ENCODE measurements at places on chromosomes 11 and 22.
A peak's percentile ranks its signal among the peaks of the same experiment; 100 is the strongest.

DNA sequence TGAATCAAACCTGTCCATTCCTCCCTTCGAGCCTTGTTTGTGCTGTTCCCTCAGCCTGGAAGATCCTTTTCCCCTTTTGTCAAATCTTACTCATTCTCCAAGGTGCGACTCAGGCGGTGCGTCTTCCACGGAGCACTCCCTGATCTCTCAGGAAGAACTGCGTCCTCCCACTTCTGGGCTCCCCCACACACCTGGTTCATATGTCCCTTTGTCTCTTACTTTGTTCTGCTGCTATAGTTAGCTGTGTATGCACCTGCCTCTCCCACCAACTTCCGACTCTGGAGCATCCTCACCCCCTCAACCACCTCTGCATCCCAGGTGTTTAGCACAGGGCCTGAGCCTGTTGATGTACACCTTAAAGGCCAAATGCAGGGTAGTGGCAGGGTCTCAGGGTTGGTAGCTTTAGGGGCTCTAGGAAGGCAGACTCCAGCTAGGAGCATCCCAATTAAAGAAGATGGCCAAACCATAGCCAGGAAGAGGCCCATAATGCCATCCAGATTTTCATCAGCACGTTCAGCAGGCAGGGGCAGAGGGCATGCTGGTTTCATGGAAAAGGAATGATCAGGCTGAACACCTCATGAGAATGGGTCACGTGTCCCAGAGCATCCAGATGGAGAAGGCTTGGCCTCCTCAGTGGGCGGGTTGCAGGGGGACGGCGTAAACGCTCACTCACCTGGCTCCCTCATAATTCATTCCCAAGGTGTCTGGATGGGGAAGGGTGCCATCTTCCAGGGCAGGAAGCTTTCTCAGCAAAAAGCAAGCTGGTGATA is 20.1 kb downstream of the PTPN5 start:
- DNase-seq, result no peak

DNA sequence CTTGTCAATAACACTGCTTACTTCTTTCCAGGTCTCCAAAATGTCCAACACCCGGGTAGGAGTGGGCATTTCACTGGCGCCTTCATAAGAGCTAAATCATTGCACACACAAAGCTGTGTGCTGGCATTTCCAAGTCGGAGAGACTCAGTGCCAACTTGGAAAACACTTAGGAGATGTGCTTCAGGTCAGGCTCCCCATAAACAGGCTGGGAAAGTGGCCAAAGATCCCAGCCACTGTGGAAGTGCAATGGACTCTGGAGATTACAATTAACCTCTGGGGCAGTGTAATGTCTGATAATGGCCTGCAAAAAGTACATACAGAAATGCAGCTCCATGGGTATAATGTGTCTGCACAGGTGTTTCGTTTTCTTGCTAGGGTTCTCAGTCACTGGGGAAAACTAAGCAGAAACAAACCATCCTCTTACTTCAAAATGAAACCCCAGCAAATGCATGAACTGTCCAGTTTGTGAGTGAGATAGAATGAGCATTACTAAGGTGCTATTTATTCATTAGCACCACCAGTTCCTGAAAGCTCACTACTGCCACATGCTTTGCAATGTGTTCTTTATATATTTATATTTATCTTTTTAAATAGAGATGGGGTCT is 79.0 kb downstream of the ABTB2 start:
- no peak for DNase-seq

- DNase-seq, result peak; percentile 24
Measured at GRCh38 chr11:62546244-62546928, at the start of gene AHNAK. Gene AHNAK (minus strand): TSS chr11:62546806. CDS start chr11:62536098, 10,708 bp downstream.

DNA sequence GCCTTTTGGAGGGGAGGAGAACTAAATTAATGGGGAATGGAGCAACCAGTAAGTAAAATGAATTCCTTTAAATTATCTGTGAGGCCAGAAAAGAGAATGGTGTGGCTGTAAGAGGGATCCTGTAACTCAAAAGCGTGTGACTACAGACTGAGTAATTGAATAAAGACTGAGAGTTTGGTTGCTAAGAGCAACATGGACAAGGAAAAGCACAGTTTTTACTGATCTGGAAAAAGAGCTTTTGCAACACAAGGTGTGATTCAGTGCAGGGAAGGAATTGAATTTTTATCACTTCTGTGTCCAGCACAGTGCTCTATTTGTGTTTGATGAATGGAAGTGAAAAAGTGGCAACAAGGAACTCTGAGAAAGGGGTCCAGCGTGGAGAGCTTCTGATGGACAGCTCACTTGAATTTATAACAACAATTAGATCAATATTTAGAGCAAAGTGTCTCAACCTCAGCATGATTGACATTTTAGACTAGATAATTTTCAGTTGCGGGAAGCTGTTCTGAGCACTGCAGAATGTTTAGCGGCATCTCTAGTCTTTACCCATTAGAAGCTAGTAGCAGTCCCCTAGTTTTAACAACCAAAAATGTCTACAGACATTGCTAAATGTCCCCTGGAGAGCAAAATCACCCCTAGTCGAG is 202.8 kb upstream of the BDNF start:
- DNase-seq, result no peak

DNA sequence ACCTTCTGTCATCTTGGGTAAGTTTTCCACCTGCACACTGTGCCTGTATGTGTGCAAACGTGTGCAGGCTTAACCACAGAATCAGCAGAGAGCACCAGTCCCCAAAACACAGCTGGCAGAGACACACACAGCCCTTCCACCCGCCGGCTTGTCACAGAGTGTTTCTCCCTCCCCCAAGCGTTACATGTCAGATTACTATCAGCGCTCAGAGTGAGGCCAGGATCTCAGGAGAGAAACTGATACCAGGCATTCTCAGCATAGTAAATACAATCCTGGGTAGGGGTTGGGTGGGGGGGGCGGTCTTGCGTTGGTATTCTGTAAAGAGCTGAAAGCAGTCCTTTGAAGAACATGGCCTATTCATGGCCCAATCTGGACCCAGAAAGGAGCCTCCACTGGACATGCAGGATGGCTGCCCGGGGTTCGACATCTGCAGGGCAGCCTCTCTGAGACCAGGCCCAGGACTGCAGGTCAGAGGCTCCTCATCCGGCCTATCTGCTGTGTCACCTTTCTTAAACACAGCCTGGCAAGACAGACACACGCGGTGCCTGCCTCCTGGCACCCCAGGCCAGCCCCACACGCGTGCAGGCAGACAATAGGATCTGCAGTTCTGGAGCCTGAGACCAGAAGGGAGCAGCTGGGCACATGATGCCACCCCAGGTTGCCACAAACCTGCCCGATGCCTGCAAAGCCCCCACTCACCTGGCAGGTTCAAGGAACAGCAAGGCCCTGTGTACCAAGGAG is 1.7 kb downstream of the OSBPL5 start:
- DNase-seq, result no peak

GRCh38 chr22:26904483-26904882 is 247.1 kb downstream of the MIAT start:
- no peak for DNase-seq

DNA sequence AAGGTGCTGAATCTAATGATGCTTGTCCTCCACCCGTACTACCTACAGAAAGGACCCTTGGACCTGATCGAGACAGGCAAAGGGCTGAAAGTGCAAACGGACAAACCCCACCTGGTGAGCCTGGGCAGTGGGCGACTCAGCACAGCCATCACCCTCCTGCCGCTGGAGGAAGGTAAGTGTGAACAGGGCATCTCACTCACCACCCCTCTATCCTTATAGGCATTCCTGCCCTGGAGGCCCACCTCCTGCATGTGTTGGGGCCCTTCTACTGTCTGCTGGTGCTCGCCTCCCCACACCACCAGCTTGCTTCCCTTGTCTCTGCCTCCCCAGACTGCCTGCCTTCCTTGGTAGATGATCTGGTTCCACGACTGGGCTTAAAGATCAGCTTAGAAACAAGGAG is 7.1 kb downstream of the PHLDB1 start:
- DNase-seq, result no peak

- no peak for DNase-seq
Measured at GRCh38 chr11:43685440-43685839, 4.9 kb downstream of the HSD17B12 start.

DNA sequence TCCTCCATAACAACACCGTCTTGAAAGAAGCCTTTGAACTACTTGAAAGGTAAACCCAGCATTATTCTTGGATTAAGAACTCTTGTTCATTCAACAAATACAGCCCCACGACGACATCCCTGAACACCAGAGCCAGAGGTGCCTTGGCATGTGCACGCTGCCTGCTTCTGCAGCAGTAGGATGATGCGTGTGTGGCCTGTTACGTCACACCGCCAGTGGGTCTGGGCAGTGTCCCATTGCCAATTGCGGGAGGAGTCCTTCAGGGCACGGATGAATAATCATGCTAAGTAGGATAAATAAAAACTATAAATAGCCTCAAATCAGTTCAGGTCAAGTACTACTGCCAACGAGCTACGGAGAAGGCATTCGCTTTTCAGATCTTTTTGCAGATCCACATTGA is 380.5 kb downstream of the SHANK2 start:
- no peak for DNase-seq

DNA sequence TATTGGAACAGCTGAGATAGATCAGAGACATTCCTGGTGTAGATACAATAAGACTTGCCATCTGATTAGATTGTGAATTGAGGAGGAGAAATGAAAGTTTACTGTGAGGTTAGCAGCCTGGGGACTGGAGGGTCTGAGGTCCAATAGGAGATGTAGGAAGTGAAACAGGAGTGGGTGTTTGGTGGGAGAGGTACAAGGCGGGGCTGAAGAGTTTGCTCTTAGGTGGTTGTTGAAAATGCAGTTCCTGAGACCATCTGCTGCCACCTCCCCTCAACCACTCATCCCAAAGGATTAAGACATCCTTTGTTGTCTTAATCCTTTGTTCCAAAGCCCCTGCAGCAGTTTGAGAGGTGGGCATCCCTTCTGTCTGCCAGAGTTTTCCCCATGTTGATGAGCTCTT is 14.8 kb downstream of the PIWIL4 start:
- DNase-seq, result no peak

GRCh38 chr11:57598831-57599155 is 1.3 kb downstream of the SERPING1 start:
- no peak for DNase-seq

DNA sequence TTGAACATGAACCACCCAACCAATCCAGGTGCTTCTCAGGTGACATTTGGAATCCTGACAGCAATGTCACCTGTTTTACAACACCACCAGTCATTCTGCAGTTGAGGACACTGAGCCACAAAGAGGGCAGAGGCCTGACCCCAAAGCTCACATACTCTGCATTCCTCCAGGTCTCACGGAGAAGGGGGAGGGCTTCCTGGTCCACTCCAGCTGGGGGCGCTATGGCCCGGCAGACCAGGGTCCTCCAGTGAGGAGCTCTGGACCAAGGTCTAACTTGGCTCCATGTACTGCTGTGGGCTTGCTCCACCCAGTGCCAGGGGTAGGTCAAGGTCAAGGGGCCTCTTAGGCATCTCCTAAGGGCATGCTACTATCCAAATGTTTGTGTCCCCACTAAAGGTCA is 1.5 kb upstream of the PNPLA3 start:
- no peak for DNase-seq

GRCh38 chr22:44906248-44906936 is 103.4 kb downstream of the PHF21B start:
- no peak for DNase-seq

GRCh38 chr22:29750559-29751538 is 16.0 kb downstream of the ZMAT5 start:
- no peak for DNase-seq

DNA sequence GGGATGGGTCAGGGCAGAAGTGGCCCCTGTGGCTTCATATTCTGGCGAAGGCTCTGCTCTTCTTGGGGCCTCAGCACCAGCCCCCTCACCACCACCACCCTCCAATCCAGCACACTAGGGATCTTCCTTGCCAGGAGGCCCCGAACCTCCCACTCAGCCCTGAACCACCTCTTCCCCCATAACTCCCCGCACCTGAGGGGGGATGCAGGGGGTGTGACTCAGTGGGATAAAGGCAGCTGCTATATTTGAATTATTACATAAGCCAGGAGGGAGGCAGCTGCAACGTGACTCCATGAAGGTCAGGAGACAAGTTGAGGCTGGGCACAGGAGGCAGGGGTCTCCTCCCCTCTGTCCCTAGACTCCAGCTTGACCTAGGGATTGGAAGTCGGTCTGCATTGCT is 5.6 kb upstream of the PDE2A start:
- no peak for DNase-seq

DNA sequence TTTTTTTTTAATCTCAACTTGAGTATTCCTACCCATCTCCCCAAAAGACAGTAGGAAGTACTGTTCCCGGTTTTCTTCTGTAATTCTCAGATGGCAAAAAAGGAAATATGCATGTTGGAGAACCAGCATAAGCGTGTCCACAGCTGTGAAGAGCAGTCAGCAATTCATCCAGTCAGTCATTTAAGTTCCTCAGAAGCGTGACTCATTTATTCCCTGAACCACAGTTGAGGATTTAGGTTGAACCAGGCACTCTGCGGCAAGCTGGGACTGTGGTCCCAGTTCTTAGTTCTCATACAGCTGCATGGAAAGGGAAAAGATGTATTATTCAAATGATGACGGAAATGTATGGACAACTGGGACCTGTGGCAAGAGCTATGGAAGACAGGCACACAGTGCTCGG is 61.0 kb upstream of the MYO18B start:
- no peak for DNase-seq

- no peak for DNase-seq
Measured at GRCh38 chr11:116693593-116694348, 79.0 kb downstream of the BUD13 start.

- DNase-seq, result no peak
Measured at GRCh38 chr11:122230385-122230755, 114.4 kb upstream of the BLID start.

DNA sequence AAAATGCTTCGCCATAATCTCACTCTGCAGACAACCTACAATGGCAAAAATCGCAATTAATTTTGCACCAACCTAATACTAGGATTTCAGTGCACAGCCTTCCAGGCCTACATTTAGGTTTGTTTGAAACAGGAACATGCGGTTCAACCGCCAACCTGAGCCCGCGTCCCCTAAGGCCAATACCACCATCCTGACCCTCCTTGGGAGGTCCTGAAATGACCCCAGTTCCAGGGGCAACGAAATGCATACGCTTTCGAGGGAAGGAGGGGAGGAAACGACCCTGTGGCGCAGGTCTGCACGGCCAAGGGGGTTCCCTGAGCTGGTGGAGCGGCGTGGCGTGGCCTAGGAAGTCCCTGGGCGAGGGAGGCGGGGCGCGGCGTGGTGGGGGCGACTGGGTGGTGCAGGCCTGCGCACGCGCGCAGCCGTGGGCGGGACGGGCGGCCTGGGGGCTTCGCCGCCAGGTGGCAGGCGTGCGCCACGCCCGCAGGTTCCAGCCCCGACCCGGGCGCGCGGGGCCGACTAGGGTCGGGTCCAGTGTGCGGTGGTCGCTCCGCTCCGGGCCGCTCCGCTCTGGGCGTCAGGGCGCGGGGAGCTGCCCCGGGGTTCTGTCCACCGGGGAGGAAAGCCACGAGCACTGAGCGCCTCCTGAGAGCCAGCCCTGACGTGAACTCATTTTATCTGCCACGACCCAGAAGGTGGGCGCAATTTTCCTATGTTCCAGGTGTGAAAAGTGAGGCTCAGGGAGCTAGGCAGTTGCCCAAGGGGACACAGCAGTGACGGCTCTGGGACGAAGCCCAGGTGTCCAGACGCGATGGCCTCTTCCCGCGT is 94.1 kb downstream of the SWAP70 start:
- peak; percentile 81 for DNase-seq

- DNase-seq, result no peak
Measured at GRCh38 chr11:34168642-34169420, 63.4 kb downstream of the NAT10 start.

- no peak for DNase-seq
Measured at GRCh38 chr11:46890665-46891064, 27.7 kb downstream of the LRP4 start.
